ENCODE measurements at places on chromosomes 7 and 10. TPM values are rescaled to one million over a fixed set of nuclear protein-coding genes. Genes with fewer than 3 reads are reported as not detected.

Gene SERPINE1
- 0.14 TPM for total RNA-seq

Gene PFKP
- 36.5 TPM for total RNA-seq

Gene CCDC146
- 9.2 TPM for total RNA-seq

Gene PRKCQ
- 26.3 TPM for total RNA-seq

Gene SEC23IP
- 16.2 TPM for total RNA-seq

Gene SPDYE5
- total RNA-seq: 0.25 TPM

Gene CCM2
- total RNA-seq: 42.8 TPM

Gene TAS2R4
- total RNA-seq: not detected

Gene GPER1
- 0.11 TPM for total RNA-seq

Gene ELN
- not detected for total RNA-seq

Gene GRM3
- total RNA-seq: not detected

Gene EGR2
- 6.1 TPM for total RNA-seq

Gene TMEM168
- 10.7 TPM for total RNA-seq

GRCh38 chr7:55077561-55078410, 59.0 kb downstream of the EGFR start:
- no peak for DNase-seq

DNA sequence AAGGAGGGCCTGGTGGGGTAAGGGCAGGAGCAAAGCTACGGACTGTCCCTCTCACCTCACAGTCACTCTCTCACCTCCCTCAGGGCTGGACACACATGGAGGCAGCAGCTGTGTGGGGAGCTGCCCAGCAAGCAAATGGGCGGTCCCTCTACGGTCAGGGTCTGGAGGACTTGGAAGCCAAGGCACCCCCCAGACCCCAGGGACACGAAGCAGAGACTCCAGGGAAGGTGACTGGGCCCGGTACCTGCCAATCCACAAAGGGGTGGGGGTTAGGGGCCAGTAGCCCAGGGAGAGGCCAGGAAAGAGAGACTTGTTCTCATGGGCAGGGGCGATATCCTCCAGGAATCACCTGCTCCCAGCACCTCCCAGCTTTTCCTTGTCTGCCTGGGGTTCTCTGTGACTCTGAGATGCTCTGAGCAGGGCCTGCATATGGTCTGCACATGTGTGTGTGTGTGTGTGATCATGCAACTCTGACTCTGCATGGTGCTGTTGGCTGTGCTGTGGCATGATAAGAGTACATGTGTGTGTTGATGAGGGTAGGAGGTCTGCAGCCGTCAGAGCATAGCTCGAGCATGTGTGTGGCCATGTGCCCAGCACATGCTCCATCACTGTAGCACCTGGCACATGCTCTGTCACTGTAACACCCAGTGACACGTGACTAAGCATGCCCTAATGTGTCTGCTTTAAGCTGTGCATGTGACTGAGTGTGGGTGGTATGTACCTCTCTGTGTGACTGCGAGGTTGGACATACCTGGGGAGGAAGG, 4.6 kb upstream of the LDB3 start:
- no peak for DNase-seq

GRCh38 chr10:101393378-101393777, 39.4 kb downstream of the BTRC start:
- DNase-seq: no peak

DNA sequence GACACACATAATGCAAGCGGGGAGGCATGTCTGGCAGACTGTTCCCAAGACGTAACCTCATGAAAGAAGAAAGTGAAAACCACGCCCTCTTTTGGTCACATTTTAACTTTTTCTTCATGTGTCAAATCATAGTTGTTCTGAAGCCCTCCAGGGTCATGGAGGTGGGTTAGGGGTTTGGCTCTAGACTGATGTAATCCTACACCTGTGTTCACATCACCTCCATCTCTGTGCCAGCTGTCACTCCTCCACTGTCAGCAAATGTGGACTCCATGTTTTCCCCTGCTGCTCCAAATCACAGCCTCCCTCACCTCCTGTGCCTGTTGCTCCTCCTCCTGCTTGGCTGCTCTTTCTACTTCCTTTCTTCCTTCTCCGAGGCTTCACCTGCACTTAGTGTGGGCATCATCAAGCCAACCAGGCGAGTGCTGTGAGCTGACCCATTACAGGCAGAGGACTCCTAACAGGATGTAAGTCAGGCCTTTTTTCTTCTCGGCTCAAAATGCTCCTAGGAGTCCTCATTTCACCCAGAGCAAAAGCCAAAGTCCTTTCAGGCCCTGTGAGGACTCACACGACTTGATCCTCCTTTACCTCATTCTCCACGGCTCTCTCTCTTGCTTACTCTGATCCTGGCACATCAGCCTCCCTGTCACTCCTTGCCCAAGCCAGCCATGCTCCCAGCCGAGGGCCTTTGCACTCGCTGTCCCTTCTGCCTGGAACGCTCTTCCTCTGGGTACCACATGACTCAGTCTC, 66.4 kb upstream of the IFRD1 start:
- DNase-seq: no peak

GRCh38 chr10:103737735-103738367, 117.5 kb downstream of the SH3PXD2A start:
- no peak for DNase-seq

GRCh38 chr7:36916116-36916515, 191.8 kb upstream of the AOAH start:
- no peak for DNase-seq

GRCh38 chr10:16184096-16184597, 252.7 kb upstream of the PTER start:
- no peak for DNase-seq

GRCh38 chr7:158666401-158666800, 38.2 kb downstream of the NCAPG2 start:
- no peak for DNase-seq

DNA sequence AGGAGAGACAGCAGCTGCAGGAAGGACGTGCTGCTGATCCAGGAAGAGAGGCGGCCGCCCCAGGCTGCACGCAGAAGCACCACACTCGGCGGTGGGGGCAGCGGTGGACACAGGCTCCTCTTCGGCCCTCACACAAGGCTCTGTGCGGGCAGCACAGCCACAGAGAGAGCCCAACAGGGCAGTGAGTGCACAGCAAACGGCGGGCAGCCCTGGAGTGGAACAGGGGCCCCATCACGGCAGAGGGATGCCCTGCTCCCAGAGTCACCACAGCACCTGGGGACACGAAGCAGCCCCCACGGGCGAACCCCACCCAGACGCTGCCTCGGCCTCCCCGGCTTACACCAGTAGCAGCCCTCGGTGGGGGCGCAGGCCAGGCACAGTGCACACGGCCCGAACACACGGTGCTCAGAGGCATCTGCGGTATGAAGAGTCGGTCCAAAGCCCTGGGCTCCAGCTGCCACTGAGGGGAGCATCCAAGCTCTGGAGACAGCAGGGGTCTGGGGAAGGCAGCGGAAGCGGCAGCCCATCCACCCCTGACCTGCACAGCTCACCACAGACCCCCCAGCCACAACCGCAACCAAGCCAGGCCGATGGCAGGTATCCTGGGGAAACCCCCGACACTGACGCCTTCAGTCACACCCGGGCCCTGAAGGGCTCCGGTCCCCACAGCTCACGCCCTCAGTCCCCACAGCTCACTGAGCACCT, 16.8 kb downstream of the NUDT1 start:
- peak; percentile 61 for DNase-seq

DNA sequence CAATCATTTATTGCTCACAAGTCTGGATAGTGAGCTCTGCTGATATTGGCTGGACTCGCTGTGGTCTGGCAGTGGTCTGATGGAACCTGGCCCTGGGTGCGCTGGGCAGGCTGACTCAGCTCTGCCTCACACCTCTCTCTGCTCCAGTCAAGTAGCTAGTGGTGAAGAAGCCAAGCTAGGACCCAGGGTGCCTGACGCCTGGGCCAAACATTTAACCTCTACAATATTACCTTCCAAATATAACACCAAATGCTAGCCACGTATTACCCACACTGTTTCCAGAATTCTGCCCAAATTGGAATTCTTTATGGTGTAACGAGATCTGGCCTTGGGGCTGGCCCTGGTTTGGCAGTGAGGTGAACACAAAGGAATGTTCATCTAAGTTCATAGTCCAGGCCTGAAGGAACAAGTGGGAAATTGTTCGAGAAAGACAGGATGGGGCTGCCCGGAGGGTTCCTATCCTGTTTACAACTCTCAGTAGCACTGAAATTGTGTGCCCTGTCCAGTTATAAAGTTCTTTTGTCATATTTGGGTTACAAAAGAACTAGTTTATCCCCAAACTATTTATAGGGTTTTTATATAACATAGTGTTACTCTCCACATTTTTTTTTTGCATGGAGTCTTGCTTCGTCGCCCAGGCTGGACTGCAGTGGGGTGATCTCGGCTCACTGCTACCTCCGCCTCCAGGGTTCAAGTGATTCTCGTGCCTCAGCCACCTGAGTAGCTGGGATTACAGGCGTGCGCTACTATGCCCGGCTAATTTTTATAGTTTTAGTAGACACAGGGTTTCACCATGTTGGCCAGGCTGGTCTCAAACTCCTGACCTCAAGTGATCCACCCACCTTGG, 16.3 kb downstream of the OR2AE1 start:
- DNase-seq: no peak

- DNase-seq: no peak
These were observed 102.1 kb upstream of the ANLN start for GRCh38 chr7:36287371-36288241.

- DNase-seq: no peak
These were observed 39.8 kb upstream of the ARL4A start for GRCh38 chr7:12647364-12648219.

DNA sequence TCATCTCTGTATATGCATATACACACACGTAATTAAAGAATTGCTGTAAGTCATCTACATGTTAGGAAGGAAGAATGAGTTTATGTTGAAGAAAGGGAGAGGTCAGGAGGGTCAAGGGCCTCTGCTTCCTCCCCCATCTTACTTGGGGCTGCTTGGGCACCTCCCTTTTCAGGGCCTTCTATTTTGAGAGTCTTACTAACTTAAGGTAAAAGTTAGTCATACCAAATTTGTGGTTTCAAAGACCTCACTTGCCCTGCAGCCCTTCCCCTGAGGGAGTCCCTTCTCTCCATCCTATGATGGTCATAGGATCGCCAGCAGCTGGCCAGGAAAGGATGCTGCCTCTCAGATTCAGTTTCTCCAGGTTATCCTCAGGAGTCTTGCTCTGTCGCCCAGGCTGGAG, 2.6 kb downstream of the PLEKHS1 start:
- DNase-seq: no peak

GRCh38 chr7:28032738-28033380, 147.7 kb downstream of the JAZF1 start:
- no peak for DNase-seq

DNA sequence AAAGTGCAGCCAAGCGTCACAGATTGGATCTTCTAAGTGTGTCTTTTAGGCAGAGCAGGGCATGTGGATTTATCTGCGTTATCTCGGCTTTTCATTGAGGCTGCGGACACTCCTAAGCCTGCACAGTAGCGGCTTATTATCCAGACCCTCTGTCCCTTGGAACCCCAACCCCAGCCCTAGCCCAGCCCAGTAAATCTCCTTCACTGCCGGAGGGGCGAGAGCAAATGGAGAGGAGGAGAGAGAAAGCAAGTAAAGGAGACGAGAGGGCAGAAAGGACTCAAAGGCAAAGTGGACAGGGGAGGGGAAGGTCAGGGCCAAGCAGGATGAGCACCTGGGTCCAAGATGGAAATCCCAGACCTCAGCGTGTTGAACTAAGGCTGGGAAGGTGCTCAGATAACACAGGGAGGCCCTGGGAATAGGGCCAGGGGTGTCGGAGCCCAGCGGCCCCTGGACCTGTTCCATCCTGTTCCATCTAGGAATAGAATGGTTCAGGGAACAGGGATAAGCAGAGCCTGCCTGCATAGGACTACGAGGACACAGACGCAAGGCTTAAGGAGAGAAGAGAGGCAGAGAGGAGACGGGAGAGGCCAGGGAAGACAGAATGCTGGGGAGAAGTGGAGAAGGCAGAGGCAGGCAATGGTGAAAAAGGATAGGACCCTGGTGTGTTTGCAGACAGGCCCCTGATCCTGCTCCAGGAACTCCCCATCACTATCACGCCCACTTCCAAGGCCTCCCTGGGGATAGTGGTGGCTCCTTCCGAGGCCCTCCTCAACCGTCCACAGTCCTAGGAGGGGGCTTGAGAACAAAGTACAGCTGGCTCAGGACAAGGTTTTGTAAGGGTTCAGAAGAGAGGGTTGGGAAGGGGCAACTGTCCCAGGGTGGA, 99.6 kb downstream of the CHST15 start:
- no peak for DNase-seq

All from CD8-positive, alpha-beta T cell (primary cell).